ENCODE measurements at places on chromosomes 12 and 14.
A peak's percentile ranks its signal among the peaks of the same experiment; 100 is the strongest.

- DNase-seq, result no peak
These were observed 718 bp downstream of the PACS2 start for GRCh38 chr14:105315211-105315721.

GRCh38 chr12:97535582-97535981 lies 73.0 kb downstream of the RMST start:
- DNase-seq, result no peak

DNA sequence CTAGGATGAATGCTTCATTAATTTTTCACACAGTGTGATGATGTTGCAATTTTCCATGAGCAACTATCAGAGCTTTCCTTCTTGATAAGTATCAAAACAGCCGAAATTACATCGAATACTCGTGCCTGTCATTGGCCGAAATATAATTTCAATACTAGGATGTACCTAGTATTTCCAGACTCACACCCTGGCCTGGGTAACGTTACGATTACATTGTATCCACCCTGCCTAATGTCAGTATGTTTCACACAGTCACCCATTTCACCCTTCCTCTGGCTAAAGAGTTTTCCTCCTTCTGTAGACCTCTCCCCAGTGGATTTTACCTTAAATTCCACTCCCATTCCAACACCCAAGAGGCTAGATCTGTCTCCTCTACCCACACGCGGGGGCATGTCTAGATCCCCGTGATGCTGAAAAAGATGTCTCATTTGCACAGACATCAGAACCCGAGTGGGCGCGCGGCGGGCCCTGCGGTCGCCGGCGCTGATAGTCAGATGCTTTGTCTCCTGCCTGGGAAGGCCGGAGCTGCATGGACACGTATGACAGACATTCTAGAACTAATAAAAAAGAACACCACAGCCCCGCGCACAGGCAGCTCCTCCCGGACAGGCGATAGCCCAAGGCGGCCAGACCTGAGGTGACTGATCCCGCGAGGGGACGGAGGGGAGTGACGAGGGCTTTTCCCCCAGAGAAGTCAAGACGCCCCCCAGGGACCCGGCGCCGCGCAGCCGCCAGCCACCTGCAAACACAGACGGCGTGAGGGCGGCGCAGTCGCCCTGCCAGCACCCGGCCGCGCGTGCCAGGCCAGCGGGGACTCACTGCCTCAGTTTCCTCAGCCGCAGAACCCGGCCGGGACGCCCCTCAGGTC lies 723 bp downstream of the KIF21A start:
- peak; percentile 32 for DNase-seq

DNA sequence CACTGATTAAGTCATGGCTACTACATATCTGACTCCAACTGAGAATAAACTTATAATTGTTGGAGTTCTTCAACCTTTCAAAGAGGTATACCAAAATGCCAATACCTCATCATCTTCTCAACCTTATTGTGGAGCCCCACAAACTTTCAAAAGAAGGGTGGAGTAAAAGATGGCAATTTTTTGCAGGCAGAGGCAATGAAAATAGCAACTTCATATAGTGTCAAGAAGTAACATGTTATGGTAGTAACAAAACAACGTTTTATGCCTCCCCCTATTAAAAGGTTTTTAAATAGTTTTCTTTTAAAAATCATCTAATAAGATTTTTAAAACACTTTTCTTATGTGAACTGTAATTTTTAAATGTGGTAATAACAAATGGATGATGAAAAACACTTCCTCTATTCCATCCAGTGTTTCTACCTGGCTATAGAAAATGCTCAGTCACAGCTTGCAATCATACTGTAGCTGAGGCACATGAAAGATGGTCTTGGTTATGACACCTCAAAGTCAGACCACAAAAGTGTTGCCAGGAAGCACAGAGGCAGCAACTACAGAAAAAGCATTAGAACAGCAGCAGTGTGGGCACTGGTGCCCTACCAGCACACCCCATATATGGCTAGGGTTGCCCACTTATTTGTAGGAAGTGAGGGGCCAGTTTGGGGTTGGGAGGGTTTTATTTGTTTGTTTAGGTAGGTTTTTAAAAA lies 7.0 kb downstream of the PPP1R12A start:
- DNase-seq, result peak; percentile 21

DNA sequence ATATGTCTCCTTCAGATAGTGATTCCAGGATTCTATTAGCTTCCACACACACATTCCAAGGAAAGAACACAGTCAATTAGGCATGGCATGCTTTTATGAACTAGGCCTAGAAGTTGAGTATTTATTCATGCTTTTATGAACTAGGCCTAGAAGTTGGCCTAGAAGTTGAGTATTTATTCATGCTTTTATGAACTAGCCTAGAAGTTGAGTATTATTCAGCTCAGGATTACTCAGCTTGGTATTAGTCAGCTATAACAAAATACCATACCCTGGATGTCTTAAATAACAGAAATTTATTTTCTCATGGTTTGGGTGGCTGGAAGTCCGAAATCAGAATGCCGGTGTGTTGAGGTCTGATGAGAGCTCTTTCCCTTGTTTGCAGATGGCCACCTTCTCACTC lies 442.7 kb upstream of the FLRT2 start:
- no peak for DNase-seq

DNA sequence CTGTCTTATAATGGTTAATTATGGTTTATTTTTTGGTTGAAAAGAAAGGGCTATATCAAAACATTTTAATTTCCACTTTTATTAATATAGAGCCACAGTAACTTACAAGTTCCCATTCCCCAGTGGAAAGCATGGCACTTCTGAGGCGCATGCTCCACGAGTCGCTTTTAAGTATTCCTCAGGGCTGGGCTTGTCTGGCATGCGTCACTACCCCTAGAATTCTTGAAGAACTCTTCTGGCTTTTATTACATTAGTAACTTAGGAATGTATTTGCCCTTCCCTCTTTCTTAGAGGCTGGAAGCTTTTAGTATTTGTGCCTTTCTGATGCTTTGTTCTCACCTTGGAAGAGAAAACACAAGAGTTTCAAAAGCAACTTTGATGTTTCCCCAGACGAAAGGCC lies 81.1 kb downstream of the ESR2 start:
- DNase-seq, result no peak

- DNase-seq, result peak; percentile 45
These were observed 271.4 kb downstream of the RPS29 start for GRCh38 chr14:49314737-49315136.

DNA sequence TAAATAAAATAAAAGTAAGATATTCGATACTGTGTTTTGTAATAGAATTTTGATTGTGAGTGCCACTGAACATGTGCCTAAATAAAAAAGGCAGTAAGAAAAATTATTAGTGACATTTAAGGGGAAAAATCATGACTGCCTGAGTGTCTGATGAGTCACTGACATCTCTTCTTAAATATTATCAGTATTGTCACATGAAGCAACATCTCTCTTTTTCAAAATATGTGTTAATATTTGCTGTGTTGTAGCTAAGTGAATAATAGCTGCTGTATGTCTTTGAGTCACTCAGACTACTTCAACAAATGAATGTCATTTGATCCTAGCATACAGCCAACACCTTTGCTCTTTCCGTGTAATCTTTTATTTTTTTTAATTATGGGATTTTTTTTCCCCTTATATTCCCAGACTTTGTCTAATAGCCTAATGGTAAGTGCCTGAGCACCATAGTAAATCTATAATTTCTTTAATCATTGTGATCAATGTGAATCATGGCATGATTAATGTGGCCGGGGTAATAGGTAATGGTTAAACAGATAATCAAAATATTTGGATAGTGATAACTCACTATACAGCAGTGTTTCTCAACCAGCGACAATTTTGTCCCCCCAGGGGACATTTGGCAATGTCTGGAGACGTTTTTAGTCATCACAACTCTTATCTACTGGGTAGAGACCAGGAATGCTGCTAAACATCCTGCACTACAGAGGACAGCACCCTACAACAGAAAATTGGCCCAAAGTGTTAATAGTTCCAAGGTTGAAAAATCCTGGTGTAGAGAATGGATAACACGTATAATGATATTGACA lies 11.7 kb upstream of the OTX2 start:
- no peak for DNase-seq

GRCh38 chr12:94150240-94151121 lies 2.1 kb downstream of the PLXNC1 start:
- DNase-seq, result no peak

DNA sequence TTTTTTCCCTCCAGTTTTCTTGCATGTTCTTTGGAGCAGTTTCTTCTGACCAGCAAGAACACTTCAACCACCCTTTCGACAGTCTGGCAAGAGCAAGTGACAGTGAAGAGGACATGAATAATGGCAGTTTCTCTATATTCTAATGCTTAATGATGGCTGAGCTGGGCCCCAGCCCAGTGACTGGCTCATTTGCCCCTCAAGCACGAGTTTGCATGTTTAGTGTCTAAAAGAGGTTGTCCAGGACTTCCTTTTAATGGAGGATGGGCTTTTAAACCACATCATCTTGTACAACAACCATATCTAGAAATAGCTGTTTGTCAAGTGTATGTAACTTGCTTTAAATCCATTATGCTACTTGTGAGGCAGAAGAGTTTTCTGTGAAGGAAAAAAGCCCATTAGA lies 28.4 kb downstream of the RAD9B start:
- no peak for DNase-seq

GRCh38 chr14:61458766-61459165 lies 137.4 kb downstream of the PRKCH start:
- no peak for DNase-seq

DNA sequence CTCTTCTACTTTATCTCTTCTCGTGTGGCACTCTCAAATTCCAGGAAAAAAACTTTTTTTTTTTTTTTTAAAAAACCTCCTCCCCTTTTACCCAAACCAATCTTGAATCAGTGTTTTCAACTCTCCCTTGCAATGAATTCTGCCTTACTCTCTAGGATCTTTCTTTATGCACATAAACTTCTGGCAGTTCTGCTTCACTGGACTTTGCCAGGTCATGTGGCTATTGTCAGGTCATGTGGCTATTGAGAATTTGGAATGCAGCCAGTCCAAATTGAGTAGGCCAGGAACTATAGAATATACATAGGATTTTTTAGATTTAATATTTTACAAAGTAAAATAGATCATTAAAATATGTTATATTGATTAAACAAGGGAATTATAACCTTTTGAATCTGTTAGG lies 218.2 kb downstream of the TMTC3 start:
- DNase-seq, result no peak
